ENCODE measurements at places on chromosomes 4 and X.

- DNase-seq: no peak
These were observed 65.6 kb downstream of the BANK1 start for GRCh38 chr4:101856149-101856548.

GRCh38 chr4:28665306-28665705, 1804.7 kb downstream of the STIM2 start:
- no peak for DNase-seq

DNA sequence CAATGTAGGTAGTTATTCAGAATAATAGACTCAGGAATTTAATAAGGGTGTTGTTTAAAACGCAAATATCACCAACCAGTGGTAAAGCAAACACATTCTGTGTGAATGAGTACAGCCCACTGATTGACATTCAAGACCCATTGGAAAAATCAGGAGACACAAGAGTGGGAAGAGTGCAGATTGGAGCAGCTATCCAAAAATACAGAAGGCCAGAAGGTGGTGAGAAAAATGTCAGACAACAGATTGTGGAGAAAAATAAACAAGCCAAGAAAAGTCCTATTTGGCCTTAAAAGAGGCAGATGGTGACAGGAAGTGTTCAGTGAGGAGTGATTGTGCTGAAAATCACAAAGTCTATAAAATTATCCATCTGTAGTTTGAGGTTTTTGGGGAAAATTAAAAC, 39.3 kb downstream of the CPE start:
- DNase-seq: no peak

DNA sequence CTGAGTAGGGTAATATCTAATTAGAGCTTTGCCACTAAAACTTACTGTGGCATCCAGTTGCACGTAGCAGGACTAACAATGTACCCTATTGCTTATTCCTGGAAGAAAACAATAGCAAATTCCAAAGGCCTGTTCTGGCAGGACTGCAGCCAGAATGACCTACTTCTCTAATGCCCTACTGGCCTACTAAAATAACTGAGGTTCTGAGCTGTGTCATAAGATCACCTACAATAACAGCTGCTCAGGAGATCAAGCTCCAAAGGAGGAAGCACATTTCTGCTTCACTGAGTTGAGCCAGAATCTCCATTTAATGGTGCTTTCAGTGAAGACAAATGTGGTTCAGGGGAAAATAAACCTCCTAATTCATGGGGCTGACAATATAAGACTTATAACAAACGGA, 42.2 kb upstream of the CXCL8 start:
- peak; percentile 89 for DNase-seq

- no peak for DNase-seq
These were observed 57.1 kb upstream of the NPFFR2 start for GRCh38 chr4:71974681-71975080.

- no peak for DNase-seq
These were observed 152.2 kb downstream of the TACR3 start for GRCh38 chr4:103567591-103567990.
